ENCODE measurements at places on chromosomes 1 and 21. TPM values are rescaled to one million over a fixed set of nuclear protein-coding genes. Genes with fewer than 3 reads are reported as not detected.

DNA sequence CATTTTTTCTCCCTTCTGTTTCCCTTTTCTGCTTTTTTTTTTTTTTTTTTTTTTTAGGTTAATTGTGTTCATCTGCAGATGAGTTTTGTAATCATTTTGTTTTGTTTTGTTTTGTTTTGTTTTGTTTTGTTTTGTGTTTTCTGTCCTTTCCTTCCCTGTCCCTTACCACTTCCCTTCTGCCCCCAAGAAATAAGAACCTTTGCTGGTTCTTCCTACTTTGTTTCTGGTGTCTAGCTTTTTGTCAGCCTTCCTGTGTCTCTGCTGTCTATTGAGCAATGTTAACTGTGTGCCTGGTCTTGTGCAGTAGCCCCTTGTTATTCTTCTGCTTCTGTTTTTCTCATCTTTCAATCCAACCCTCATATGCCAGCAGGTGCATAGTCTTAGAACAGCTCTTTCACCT lies 46.0 kb downstream of the MPZL1 start:
- H3K4me1 ChIP-seq: no peaks in the 10 kb centered on the region
- no peak overlapping the region for H3K27ac ChIP-seq
- no peak for DNase-seq
- H3K27me3 ChIP-seq: peaks cover 3% of the 10 kb centered on the region
- H3K36me3 ChIP-seq: peaks cover 34% of the 10 kb centered on the region

LCE1A gene
- not detected for total RNA-seq

DPYD gene
- total RNA-seq: 0.73 TPM

ASCL5 gene
- 0.41 TPM for total RNA-seq
